ENCODE measurements at places on chromosomes 1 and 21.

GRCh38 chr1:229296541-229296941, 25.6 kb downstream of the RAB4A start:
- no peaks in the 10 kb centered on the region for H3K27me3 ChIP-seq
- peaks cover 35% of the 10 kb centered on the region for H3K4me1 ChIP-seq
- DNase-seq, result no peak
- H3K4me3 ChIP-seq, result no peak overlapping the region
- peaks cover 43% of the 10 kb centered on the region for H3K36me3 ChIP-seq
- H3K27ac ChIP-seq, result peak overlapping the region; percentile 58

DNA sequence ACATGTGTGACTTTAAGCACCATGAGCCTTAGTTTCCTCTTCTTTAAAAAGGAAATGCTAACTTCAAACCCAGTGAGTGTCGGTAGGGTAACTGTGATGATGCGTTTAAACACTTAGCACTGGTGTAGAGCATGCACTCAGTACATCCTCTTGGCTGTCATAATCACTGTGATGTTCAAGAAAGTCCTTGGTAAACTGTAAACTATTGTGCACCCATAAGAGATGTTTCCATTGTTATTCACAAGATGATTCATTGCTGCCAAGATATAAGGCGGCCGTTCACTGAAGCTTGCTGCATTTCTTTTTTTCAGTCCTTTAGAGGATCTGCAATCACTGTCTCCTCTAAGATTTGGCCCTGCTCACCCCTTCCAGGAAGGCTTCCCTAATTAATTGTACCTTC, 61.8 kb upstream of the DAB1 start:
- H3K36me3 ChIP-seq, result no peaks in the 10 kb centered on the region
- no peaks in the 10 kb centered on the region for H3K27me3 ChIP-seq
- DNase-seq, result no peak
- no peak overlapping the region for H3K4me3 ChIP-seq
- H3K27ac ChIP-seq, result no peak overlapping the region

GRCh38 chr1:61093525-61094137, 11.3 kb downstream of the NFIA start:
- H3K4me1 ChIP-seq, result peaks cover 100% of the 10 kb centered on the region
- H3K36me3 ChIP-seq, result peaks cover 2% of the 10 kb centered on the region
- no peaks in the 10 kb centered on the region for H3K27me3 ChIP-seq
- no peak for DNase-seq
- peak overlapping the region; percentile 60 for H3K27ac ChIP-seq

DNA sequence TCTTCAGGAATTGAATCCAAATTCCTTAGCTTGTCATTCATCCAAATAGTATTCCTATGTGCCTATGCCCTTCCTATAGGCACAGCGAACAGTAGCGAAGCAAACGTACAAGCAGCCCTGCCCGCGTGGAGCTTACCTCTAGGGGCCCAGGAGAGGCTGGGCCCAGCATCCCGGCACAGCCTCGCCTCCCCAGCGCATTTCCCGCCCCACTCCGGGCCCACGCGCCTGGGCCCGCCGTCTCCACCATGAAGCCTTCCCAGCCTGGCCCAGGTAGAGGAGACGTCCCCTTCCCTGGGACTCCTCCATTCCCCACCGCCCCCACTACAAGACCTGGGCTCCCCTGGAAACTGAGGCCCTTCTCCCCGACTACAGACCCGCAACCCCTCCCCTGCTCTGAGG, 245 bp upstream of the TMEM269 start:
- peaks cover 14% of the 10 kb centered on the region for H3K4me1 ChIP-seq
- no peaks in the 10 kb centered on the region for H3K27me3 ChIP-seq
- DNase-seq, result no peak
- H3K36me3 ChIP-seq, result peaks cover 31% of the 10 kb centered on the region

GRCh38 chr1:32465578-32465933, 684 bp downstream of the ZBTB8B start:
- peak overlapping the region; percentile 47 for H3K4me3 ChIP-seq
- peaks cover 59% of the 10 kb centered on the region for H3K27me3 ChIP-seq
- H3K36me3 ChIP-seq, result no peaks in the 10 kb centered on the region

DNA sequence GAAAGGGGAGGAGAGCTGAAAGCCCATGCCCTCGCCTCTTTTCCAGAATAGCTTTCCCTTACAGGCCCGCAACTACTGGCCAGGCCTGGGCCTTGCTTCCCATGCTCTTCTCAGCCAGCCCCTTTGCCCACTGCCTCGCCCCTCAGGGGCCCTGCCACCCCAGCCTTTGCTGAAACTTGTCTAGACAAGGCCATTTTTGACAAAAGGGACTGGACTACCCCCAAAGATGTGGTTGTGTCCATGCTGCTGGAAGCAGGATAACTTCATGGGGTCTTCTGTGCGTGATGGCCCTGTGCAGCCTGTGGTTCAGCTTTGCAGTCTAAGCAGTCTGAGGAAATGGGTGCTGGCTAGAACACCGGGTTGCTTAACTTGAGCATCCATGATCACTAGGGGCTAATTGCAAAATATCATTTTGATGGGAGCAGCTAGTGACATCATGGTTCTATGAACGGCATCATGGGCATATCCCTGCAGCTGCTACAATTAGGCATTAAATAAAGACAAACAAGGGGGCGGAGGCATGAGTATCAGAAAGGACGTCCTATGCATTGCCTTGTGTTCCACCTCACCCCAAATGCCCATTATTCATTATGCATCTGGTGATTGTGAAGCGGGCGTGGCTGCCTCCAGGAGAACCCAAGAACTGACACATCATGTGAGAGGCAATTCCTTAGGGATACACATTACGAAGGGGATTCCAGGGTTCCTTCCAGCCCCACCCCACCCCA, 36.8 kb downstream of the NTPCR start:
- no peaks in the 10 kb centered on the region for H3K27me3 ChIP-seq
- no peak overlapping the region for H3K27ac ChIP-seq
- H3K4me1 ChIP-seq, result no peaks in the 10 kb centered on the region
- H3K36me3 ChIP-seq, result peaks cover 14% of the 10 kb centered on the region

- no peaks in the 10 kb centered on the region for H3K27me3 ChIP-seq
- DNase-seq, result no peak
- peak overlapping the region; percentile 33 for H3K4me3 ChIP-seq
Measured at GRCh38 chr1:179129702-179130473, 48.0 kb downstream of the TOR3A start.

GRCh38 chr1:159122005-159122621, 45.5 kb upstream of the AIM2 start:
- peaks cover 11% of the 10 kb centered on the region for H3K27me3 ChIP-seq
- H3K27ac ChIP-seq, result no peak overlapping the region
- H3K4me3 ChIP-seq, result no peak overlapping the region
- no peaks in the 10 kb centered on the region for H3K36me3 ChIP-seq
- H3K4me1 ChIP-seq, result no peaks in the 10 kb centered on the region

GRCh38 chr1:84353695-84354094, 44.6 kb upstream of the DNASE2B start:
- no peak overlapping the region for H3K27ac ChIP-seq
- no peaks in the 10 kb centered on the region for H3K36me3 ChIP-seq
- peaks cover 21% of the 10 kb centered on the region for H3K4me1 ChIP-seq
- no peak for DNase-seq

DNA sequence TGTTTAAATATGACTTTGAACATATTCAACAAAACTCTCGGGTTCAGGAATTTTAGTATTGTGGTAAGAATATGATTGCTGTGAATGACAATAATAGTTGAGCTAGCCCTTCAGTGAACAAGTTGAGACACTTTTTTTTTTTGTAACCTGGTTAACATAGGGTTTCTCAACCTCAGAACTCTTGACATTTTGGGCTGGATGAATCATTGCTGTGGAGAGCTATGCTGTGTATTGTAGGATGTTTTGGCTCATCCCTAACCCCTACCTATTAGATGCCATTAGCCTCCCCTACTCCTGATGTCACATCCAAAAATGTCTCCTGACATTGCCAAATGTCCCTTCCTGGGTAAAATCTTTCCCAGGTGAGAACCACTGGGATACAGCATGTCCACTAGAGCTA, 113.7 kb downstream of the RUNX1 start:
- no peaks in the 10 kb centered on the region for H3K27me3 ChIP-seq
- H3K4me1 ChIP-seq, result no peaks in the 10 kb centered on the region
- no peak overlapping the region for H3K27ac ChIP-seq
- no peak overlapping the region for H3K4me3 ChIP-seq

DNA sequence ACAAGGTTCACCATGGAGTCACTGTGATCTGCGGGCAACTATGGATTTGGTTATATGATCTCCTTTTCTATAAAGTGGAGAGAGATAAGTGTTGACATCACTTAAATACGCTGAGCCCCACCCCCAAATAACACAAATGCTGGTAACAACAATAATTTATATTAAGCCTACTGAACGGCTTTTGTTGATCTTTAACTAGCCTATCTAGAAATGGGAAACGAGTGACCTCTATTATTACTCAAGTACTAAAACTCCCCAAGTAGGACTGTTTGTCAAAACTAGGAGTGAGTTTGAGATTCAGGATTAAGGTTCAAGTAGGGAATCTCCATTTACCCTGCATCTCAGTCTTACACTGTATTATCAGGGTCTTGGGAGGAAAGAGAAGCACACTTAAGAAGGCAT, 52.2 kb downstream of the MAP3K7CL start:
- no peaks in the 10 kb centered on the region for H3K36me3 ChIP-seq
- peaks cover 17% of the 10 kb centered on the region for H3K4me1 ChIP-seq
- no peaks in the 10 kb centered on the region for H3K27me3 ChIP-seq
- DNase-seq, result no peak
- H3K4me3 ChIP-seq, result no peak overlapping the region

GRCh38 chr1:22579541-22580155, 16.4 kb downstream of the EPHA8 start:
- no peak overlapping the region for H3K27ac ChIP-seq
- DNase-seq, result no peak
- no peaks in the 10 kb centered on the region for H3K27me3 ChIP-seq
- no peaks in the 10 kb centered on the region for H3K36me3 ChIP-seq
- peaks cover 9% of the 10 kb centered on the region for H3K4me1 ChIP-seq

DNA sequence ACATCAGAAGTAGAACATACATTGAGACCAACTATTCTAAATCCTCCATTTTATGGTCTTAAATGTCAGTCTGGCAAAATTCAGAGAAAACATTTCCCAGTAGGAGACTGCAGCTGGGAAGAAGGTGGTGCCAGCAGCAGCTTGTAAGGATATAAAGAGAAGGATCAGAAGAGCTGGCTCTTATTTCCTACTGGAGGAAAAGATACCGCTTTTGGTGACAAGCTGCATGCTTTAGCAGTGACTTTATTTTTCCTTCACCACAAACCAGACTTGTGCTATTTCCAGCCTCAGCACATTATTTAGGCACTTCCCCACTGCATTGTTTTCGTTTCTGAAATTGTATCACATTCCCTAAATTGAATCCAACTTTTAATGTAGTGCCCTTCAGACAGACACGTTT, 28.4 kb downstream of the RNF11 start:
- H3K27ac ChIP-seq, result peak overlapping the region; percentile 10
- no peaks in the 10 kb centered on the region for H3K36me3 ChIP-seq
- H3K27me3 ChIP-seq, result no peaks in the 10 kb centered on the region
- peak; percentile 3 for DNase-seq
- no peak overlapping the region for H3K4me3 ChIP-seq

DNA sequence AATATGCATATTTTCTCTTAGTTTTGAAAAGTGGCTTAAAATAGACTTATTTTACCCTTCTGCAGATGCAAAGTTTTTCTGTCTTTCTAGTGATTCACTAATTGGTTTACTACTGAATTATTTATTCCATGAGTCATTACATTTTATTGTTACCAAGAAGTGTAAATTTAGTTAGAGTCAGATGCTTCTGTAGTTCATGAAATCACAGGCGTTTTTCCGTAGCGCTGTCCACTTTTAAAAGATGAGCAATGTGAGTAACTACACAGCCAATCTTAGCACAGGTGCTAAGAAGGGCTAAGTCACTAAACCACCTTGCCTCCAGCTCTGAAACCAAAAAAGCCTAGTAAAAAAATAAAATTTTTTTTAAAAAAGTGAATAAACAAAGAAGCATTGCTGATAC, 24.7 kb downstream of the RGS13 start:
- no peaks in the 10 kb centered on the region for H3K27me3 ChIP-seq
- no peak overlapping the region for H3K27ac ChIP-seq
- no peak overlapping the region for H3K4me3 ChIP-seq
- no peaks in the 10 kb centered on the region for H3K36me3 ChIP-seq
- no peak for DNase-seq

- H3K4me3 ChIP-seq, result no peak overlapping the region
- DNase-seq, result no peak
- no peak overlapping the region for H3K27ac ChIP-seq
- no peaks in the 10 kb centered on the region for H3K4me1 ChIP-seq
- peaks cover 58% of the 10 kb centered on the region for H3K27me3 ChIP-seq
Measured at GRCh38 chr1:35668506-35668905, 27.2 kb upstream of the PSMB2 start.

DNA sequence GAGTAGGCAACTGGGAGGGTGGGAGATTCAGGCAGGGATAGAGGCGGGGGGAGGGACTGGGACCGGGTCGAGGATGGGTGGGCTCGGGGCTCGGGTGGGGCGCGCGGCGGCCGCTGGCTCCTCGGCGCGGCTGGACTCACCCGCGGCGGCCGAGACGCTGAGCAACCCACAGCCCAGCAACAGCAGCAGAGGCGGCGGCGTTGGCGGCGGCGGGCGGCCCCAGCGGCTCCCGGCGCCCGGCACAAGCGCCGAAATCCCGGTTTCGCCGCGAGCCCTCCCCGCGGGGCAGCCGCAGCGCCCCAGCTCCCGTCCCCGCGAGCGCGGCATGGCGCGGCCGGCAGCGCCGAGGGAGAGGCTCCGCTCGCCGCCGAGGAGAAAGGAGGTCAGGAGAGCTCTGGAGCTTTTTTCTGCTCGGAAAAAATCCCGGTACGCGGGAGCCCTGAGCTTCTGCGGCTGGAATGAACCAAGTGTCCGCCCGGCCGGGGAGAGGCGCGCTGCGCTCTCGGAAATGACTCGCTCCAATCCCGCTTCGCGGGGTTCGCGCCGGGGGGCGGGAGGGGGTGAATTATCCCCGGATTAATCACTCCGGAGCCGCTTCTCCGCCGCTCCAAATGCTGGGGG, at the start of gene CSMD2:
CSMD2 (minus strand) TSS at position 460 of the 621 bp plus-strand sequence; CDS start at position 327, 133 bp downstream.
- no peak within 1 kb of the TSS for H3K27ac ChIP-seq
- H3K4me3 ChIP-seq, result peak within 1 kb of the TSS; percentile 59
- peaks cover 49% of the 10 kb centered on the region for H3K4me1 ChIP-seq
- DNase-seq, result no peak
- H3K36me3 ChIP-seq, result no peaks in the 10 kb centered on the region

DNA sequence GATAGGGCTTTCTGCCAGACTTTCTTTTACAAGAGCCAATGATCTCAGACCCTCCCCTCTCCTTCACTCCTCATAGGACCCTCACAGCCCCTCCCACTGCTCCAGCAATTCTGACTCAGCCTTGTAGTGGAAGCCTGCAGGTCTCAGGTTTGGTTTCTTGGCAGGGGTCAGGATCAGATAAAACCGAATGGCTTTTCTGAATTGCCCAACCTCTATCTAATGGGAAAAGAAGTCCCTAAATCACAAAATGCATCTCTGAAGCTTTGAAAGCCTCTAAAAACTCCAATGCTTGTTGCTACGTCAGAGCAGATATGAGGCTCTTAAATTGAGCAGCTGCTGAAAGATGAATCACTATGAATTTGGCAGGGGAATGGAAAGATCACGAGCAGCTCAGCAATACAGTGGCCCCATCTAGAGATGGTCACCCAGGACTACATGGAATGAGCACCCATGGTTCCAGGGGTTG, 74.5 kb downstream of the NID1 start:
- H3K4me3 ChIP-seq, result no peak overlapping the region
- no peaks in the 10 kb centered on the region for H3K27me3 ChIP-seq
- peaks cover 86% of the 10 kb centered on the region for H3K36me3 ChIP-seq

All from esophagus muscularis mucosa (tissue), 4 donors.